ENCODE measurements at places on chromosomes 3 and 15. TPM values are rescaled to one million over a fixed set of nuclear protein-coding genes. Genes with fewer than 3 reads are reported as not detected.

The SLC12A1 gene
- 0.05 TPM for total RNA-seq

The MKRN2OS gene
- 0.09 TPM for total RNA-seq

The NPAP1 gene
- under 0.01 TPM for total RNA-seq

- no peak for DNase-seq
- no peaks in the 10 kb centered on the region for H3K4me1 ChIP-seq
- H3K4me3 ChIP-seq: no peak overlapping the region
Observed at GRCh38 chr3:131568460-131568859, 65.7 kb upstream of the MRPL3 start.

- H3K4me3 ChIP-seq: no peak overlapping the region
- no peaks in the 10 kb centered on the region for H3K36me3 ChIP-seq
- no peak overlapping the region for H3K27ac ChIP-seq
- DNase-seq: no peak
- H3K4me1 ChIP-seq: no peaks in the 10 kb centered on the region
- H3K27me3 ChIP-seq: no peaks in the 10 kb centered on the region
Observed at GRCh38 chr3:117417411-117417810, 707.8 kb downstream of the TUSC7 start.

DNA sequence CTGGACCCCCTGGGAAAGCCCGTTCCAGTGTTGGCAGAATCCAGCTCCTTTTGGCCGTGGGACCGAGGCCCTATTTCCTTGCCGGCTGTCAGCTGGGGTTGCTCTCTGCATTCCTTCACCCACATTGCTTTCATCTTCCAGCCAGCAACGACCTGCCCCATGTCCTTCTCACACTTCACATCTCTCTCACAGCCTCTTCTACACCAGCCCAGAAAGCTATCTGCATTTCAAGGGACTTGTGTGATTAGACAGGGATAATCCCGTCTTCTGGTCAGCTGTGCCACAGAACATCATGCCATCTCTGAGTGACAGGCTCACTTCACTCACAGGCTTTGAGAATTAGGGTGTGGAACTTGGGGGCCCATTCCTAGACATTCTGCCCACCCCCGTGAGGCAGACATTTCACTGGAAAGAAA lies 16.4 kb downstream of the EFCC1 start:
- H3K4me1 ChIP-seq: peaks cover 44% of the 10 kb centered on the region
- H3K4me3 ChIP-seq: no peak overlapping the region
